ENCODE measurements at places on chromosomes 3 and 15.

- no peak for DNase-seq
These were observed 151.1 kb downstream of the PGPEP1L start for GRCh38 chr15:98856532-98856907.

GRCh38 chr3:100260685-100261484, at the start of gene TBC1D23:
TBC1D23 (plus strand) TSS chr3:100260992; CDS start chr3:100261019, 27 bp downstream.
- peak; percentile 99 for DNase-seq

DNA sequence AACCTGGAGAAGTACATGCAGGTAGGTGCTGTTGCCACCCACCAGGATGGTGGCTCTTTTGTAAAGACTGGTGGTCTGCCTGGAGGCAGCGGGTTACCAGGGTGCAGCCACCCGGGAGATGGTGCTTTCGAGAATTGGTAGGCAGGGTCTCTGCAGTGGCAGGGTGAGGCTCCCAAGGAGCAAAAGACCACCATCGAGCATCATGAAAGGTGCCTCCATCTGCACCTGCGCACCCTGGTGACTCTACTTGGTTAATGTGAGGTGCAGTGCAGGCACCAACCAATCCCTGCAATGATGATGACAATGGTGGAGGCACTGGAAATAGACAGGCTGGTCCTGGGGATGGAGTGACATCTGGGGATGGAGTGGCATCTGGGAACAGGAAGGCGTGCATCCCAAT, 236.7 kb downstream of the ADAMTS17 start:
- DNase-seq: no peak

DNA sequence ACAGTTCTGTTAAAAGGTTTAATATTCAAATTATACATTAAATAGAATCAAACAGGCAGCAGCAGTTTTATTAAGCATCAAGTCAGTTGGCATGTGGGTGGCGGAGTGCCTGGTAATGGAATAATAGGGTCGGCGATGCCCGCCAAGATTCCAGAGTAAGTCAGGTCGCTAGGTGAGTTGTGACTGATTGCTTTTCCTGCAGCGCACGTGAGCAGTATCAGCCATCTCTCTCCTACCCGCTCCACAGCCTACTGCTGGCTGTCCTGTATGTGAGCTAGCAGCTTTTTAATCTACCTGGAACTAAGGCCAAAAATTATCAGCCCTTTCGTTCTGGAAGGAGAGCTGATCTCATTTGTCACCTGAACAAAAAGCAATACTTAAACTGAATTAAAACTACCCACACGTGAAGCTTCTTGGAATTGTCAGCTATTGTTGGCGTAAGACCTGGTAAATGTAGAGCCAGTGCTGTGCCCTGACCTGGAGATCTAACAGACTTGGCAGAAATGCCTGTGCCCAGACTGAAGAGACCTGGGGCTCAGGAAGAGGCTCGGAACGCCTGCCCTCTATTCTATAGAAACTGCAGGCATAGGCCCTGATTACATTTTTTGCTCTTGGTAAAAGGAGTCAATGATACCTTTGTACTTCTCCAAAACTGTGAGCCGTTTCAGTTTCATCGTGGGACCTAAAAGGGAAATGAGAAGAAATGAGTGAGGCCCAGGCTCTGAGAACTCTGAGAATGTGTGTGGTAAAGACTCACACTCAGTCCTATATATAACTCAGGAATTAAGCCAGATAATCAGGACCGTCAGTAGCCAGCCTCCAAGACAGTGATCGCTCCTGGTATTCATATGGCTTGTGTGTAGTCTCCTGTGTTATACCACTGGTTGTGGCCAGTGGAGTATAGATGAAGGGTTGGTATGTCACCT, 21.9 kb downstream of the IDH3A start:
- DNase-seq: no peak

DNA sequence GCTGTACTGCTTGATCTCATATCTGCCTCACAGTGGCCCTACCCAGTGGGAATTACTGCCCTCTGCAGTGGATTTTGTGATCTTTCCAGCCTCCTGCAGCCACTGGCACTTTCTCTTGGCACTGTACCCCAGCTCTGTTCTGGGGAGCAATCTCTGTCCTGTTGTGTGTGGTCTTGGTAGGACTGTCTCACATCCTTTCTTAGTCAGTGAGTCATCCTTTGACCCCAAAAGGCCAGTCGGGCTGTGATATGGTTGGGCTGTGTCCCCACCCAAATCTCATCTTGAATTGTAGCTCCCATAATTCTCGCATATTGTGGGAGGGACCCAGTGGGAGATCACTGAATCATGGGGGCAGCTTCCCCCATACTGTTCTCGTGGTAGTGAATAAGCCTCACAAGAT, 133.3 kb upstream of the TPM1 start:
- DNase-seq: no peak

- no peak for DNase-seq
These were observed 46.5 kb upstream of the SYNPR start for GRCh38 chr3:63231643-63232042.

DNA sequence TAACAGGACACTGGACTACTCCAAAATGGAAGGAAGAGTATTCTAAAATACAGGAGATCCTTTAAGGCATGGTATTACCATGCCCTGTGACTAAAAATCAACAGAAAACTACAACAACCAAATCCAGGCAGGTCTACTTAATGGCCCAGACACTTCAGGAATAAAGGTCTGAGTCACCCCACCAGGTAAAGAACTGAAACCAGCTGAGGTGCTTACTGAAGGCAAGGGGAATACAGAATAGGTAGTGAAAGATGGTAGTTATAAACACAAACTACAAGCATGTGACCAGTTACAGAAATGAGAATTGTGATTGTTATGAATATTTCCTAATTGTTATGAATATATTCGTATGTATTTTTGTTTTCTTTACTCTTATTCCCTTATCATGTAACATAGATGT, 13.4 kb downstream of the IFT57 start:
- no peak for DNase-seq

DNA sequence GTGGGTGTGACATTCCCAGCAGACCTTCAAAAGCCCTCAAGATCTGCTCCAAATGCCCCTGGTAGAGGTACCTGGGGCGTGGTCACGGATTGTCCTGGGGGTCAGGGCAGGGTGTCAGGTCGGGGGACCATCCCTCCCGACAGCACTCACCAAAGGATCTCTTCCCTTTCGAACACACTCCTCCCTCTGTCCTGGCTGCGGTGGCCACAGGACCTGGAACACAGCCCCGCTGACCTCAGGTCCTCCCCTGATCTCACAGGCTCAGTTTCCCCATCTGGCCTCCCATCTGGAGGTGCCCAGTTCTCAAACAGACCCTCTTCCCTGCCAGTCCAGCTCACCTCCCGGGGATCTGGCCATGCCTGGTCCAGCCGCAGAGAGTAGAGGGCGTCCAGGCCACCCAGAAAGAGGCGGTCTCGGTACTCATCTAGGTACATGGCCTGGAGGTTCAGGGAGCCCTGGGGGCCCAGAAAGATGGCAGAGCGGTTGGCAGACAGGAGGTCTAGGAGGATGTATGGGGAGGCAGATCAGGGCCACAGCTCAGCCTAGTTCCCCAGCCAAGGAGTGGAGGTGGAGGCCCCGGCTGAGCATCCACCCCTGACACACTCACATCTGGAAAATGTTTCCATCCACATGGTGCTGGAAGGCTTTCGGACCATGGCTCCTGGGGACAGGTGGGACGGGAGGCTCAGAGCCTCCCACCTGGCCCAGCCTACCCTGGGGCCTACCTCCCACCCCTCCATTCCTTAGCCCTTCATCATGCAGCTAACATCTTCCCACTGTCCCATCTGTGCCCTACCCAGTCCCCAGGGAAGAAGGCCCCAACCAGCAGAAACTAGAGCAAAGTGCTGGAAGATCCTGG, 2.3 kb downstream of the SEMA3G start:
- DNase-seq: no peak

DNA sequence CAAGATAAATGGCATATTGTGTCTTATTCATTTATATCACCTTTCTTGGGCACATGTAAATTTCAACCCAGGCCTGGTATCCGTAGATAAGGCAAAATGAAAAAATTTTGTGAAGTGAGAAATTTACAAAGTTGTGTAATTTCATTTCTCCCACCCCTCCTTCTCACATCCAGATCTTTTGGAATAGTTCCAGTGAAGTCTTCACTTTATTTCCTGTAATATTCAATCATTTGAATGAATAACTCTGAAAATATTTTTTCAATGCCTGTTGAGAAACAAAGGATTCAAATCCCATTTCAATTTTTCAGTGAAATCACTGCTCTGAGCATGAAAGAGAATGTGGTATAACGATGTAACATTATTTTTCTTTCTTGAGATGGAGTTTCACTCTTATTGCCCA, 53.4 kb downstream of the BTLA start:
- DNase-seq: no peak

GRCh38 chr3:78268716-78269668, 1229.1 kb downstream of the ROBO2 start:
- DNase-seq: no peak

GRCh38 chr15:66076591-66077319, 176.8 kb downstream of the MEGF11 start:
- no peak for DNase-seq

DNA sequence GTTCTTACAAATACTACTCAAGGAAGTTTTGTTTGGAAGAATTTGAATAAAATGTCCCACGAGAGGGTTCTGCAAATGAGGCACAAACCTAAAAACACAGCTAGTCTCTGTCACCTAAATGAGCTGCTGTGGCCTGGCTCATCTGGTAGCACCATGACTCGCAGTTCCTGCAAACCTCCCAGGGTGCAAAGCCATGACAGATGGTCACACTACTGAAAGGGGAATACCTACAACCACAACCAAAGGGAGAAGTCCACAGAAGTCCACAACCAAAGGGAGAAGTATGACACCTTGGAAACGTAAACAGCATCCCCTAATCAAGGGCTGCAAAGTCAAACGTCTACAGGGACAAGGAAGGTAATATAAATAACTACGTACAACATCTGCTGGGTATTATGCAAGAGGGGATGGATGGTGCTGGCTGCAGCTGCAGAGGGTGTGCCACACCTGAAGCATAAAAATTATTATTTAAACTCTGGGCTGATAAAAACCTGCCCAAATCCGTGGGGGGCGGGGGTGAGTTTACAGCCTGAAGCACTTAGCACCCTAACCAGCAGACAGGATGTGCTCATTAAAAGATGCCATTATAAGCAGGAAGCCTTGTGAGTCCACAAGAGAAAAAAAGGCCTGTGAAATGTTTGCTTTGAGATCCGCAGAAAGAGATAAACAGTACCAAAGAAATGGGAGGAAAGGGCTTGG, 184.0 kb downstream of the MAGI1 start:
- DNase-seq: no peak

GRCh38 chr3:150351398-150351797, 56.7 kb upstream of the TSC22D2 start:
- no peak for DNase-seq

DNA sequence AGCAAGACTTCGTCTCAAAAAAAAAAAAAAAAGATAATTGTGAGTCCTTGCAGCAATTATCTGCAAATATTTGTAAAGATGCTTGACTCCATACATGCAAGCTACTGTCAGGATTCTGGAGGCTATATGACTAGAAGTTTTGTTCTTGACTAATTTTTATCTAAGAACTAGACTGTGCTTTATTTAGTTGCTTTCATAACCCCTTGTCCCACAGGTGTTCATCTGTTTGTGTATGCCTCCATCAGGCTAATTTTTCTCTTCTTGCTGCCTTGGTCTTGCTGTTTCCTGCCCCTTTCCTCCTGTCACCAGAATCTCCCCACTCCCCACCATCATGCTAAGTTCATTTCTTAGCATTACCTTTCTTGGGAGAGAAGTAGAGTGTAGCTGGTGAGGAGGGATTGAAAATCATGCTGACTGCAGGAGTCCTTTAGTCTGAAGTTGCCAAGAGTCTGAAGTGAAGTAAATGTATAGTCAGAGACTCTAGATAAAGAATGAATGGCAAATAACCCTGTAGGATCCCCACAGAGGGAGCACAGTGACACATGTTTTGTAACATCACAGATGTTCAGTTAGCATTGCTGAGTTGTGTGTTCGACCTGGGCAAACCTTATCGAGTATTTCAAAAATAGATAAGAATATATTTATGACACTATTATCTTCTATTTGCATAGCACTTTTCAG, 12.5 kb downstream of the ST3GAL6 start:
- DNase-seq: no peak

- no peak for DNase-seq
These were observed 30.9 kb upstream of the MANF start for GRCh38 chr3:51354172-51354571.

- no peak for DNase-seq
These were observed 58.3 kb downstream of the LRIG1 start for GRCh38 chr3:66442254-66443117.

DNA sequence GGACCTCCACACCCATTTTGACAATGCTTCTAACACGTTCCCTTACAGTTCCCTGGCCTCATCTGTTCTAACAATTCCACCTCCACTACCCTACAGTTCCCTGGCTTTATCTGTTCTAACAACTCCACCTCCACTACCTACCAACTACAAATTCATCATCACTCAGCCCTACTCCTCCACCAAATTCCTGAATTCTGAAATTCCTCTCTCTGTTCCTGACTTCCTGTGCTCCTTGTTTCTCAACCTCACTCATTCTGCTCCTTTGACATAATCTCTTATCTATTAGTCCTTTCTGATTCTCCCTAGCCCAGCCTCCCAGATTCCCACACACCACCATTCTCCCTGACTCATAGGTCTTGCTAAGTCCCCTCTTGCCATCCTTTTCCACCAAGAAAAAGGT, 22.5 kb downstream of the UPK1B start:
- DNase-seq: no peak

DNA sequence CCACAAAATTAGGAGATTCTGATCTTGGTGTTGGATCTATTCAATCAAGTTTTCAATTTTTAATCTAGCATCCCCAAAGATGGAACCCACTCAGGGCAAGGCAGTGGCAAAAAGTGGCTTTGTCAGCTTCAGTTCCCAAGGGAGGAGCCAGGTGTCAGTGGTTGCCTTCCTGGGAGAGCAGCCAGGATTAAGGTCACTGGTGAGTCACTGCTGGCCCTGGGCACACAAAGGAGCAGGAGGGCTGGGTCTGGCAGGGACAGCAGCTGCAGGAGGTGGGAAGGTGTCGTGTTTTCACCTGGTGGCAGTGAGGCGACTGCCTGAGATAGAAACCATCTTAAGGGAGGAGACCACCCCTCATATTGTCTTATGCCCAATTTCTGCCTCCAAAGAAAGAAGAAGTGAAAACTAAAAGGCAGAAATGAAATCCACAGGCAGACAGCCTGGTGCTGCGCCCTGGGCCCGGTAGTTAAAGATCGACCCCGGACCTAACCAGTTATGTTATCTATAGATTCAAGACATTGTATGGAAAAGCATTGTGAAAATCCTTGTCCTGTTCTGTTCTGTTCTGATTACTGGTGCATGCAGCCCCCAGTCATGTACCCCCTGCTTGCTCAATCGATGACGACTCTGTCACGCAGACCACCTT, 5.9 kb upstream of the KLHL25 start:
- no peak for DNase-seq

- DNase-seq: no peak
These were observed 295.8 kb upstream of the LRRN1 start for GRCh38 chr3:3503411-3503810.

DNA sequence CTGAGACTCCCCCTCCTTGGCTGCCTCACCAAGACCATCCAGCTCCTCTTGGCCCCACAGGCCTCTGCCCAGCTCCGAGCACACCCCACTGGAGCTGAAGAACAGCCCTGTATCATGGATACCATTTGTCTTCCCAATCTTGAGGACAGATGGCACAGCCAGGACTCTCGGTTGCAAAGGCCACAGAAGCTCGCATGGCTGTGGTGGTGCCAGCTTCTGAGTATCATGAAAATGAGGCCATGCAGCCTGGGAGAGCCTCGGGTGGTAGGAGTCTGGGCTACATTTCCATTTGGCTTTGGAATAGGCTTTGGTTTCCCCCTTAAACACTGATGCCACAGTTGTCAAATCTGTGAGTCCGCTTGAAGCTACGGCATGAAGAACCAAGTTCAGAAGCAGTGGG, 106.6 kb downstream of the SEMA5B start:
- no peak for DNase-seq

- DNase-seq: no peak
These were observed 638.6 kb upstream of the TBL1XR1 start for GRCh38 chr3:177835917-177836316.

Measured in kidney (tissue), 22 donors.